ENCODE measurements at places on chromosomes 12 and 14.

- peak; percentile 50 for DNase-seq
These were observed 154.2 kb upstream of the PRMT8 start for GRCh38 chr12:3336606-3337311.

GRCh38 chr12:669576-669945 lies 6.3 kb upstream of the NINJ2 start:
- no peak for DNase-seq

- DNase-seq, result no peak
These were observed 106.2 kb upstream of the NAV3 start for GRCh38 chr12:77724367-77724957.

- DNase-seq, result no peak
These were observed 30.3 kb upstream of the INSM2 start for GRCh38 chr14:35503646-35504045.
